ENCODE measurements at places on chromosomes 7 and 10.
A peak's percentile ranks its signal among the peaks of the same experiment; 100 is the strongest.

DNA sequence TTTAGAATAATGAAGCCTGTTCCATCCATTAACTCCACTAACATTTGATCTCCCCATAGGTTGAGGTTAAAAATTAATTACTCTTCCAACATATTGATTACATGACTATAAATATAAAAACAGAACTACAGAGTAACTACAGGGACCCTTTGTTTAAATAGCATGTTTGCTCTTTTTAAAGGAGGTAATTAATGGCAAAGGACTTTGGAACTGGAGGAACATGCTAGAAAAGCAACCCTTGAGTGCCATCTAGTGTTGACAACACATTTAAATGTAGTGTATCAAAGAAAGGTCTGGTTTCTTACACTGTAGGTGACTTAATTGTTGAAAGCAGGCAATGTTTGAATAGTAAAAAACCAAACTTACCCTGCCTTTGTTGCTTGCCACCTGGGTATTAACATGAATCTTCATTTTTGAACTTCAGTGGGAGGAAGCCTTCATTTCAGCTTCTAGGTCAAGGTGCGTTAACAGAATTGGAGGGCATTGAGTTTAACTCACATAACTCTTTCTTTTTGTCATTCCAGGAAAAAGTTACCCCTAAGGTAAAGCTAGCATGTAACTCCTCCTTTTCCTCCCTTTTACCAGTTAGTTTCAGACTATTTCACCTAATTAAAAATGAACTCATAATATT lies 52.6 kb upstream of the CAPZA2 start:
- peak; percentile 73 for DNase-seq

- no peak for DNase-seq
Measured at GRCh38 chr10:28558923-28559508, 26.1 kb downstream of the WAC start.

DNA sequence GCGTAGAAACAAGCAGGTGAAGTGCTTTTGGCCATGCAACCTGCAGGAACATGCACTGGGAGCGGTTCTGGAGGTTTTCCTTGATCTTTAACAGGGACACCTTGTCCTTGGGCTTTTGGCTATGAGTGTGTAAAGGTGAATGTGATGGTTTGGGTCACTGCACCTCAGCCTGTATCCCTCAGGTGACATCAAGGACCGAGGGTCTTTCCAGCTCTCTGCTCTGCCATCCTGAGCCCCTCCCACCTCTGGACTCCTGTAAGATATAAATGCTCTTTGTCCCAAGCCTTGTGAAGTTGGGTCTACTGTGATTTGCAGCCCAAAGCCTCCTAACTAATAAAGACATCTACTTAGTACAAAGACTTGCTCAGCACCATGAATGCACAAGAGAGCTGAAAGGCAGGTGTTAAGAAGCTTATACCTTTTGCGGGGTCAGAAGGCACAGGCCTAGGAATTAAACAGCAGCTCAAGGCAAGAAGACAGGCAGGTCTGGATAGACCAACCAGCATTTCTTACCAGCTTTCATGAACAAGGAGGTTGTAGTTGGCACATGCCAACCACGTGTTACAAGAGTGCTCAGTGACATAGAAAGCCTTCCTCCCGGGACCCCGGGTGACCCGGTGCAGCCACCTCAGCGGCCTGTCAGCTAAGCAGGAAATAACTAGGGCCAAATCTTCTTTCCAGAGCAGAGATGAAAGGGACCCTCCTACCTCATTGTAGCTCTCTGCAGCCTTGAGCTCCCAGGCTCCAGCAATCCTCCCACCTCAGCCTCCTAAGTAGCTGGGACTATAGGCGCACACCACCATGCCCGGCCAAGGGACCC lies 89.9 kb downstream of the CARD11 start:
- no peak for DNase-seq

DNA sequence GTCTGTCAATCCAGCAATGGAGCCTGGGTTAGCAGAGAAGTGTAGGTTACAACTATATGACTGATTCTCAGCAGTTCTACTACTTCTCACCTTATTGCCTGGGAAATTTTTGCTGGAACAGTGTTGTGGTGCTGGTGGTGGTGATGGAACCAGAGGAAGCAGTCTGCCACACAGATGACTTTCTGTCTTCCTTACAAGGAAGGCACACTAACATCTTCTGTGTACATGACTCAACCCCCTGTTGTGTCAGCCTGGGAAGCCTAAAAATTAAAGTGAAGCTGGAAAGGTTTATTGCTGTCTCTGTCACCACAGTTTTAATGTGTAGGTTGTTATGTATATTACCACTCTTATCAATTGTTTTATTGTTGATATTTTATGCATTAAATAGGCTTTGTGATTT lies 40.3 kb downstream of the ANKRD7 start:
- DNase-seq: no peak

GRCh38 chr7:135795846-135796570 lies 47.4 kb upstream of the FAM180A start:
- no peak for DNase-seq

DNA sequence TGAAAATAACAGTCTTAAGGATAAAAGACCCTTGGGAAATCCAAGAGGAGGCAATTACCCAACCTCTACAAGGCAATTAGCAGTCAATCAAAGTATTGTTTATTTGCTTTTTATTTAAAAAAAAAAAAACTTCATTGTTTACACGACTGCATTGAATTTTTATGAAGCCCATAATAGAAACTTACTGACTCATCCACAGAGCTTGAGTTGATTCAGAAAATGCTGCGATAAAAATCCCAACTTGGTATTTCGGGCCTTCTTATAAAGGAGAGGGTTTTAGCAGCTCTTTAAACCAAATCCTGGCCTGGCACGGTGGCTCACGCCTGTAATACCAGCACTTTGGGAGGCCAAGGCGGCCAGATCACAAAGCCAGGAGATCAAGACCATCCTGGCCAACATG lies 69.2 kb upstream of the PALS2 start:
- DNase-seq: no peak

DNA sequence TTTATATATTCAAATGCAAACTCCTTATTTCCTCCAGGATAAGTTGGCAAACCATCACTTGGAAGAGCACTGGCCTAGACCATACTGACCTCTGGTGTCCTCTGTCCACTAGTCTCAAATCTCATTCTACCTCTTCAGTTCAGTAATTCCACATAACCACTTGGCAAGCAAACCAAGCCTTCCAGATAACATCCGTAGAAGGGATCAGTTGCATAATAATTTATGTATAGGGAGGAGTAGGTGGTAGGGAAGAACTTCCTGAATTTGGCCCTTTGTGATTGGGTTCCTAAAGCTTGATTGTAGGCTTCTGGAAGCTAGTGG lies 55.0 kb downstream of the WAC start:
- DNase-seq: no peak

DNA sequence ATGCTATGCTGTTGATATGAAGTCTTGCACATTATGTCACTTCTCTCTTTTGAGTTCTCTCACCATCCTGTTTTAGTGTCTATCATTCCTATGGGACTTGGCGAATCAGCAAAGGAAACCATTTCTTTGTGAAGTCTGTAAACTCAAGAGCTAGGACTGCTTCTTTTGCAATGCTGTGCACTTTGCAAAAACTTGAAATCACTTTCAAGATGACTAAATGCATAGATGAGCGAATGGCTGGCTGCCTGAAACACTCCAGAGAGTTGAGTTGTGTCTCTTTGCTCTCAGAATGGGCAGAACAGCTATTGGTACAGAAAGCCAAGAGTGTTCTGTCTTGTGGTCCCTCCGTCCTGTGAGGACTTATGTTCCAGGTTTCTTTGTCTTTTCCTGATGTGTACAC lies 18.3 kb upstream of the ELMO1 start:
- DNase-seq: no peak

- DNase-seq: no peak
Measured at GRCh38 chr10:7470371-7470770, 59.5 kb upstream of the SFMBT2 start.

DNA sequence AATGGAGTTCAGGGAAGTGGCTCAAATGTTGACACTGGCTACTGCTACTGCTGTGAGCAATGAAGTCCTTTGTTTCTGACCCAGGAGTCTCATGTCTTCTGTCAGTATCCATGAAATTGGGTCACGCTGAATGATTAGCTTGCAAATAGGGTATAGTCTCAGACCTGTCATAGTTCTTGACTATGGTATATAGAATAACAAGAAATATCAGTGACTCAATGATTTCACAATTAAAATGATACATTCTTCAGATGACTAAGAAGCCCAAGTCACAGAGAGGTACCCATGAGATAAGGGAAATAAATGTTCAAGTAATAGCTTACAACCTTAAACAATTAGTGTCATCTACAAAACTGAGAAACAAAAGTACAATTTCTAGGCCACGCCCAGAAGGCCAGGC lies 89.3 kb downstream of the LYZL2 start:
- DNase-seq: no peak

GRCh38 chr10:58851606-58852005 lies 324.8 kb upstream of the PHYHIPL start:
- no peak for DNase-seq

- no peak for DNase-seq
Measured at GRCh38 chr7:128262273-128263028, 21.4 kb downstream of the LEP start.

DNA sequence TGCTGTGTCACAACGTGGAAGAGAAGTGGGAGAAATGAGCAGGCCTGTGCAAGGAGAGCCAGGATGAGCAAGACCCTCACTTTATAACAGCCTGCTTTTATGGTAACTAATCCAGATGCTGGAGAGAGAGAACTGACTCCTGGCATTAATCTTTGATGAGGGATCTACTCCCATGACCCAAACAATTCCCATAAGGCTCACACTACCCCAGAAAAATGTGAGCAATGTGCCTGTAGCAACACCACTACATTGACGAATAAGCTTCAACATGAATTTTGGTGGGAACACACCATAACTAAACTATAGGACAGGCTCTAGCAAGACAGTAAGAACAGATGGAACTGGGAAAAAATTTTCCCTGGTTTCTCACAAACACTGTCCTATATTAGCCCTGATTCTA lies 173.6 kb upstream of the PRSS58 start:
- DNase-seq: no peak

All from NCI-H1417 (cell line).